Activated CD4-positive, alpha-beta T cell treated with anti-CD3 and anti-CD28 coated beads, Interleukin-2, amount 10 ng/mL, durations not matched to agents 24 days and 14 days (primary cell): ENCODE measurements at places on chromosomes 1 and 21.

- no peak for DNase-seq
Observed at GRCh38 chr1:166840309-166841274, 1.3 kb downstream of the POGK start.

DNA sequence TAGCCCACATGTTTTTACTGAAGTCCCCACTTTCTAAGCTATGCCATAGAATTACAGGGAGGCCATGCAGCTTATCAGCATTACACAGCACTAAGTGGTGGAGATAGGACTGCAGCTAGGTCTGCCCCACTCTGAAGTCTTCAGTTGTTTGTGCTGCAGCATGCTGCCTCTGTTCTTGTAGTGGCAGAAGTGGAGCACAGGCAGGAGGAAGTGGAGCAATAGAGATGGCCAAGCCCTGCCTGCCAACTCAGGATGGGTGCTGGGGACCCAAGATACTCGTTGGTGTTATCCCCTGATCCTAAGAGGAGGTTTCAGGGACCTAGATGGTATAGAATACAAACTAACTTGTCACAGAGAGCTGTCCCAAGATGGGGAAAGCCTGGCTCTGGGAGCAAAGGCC lies 12.9 kb downstream of the MRPL37 start:
- no peak for DNase-seq

DNA sequence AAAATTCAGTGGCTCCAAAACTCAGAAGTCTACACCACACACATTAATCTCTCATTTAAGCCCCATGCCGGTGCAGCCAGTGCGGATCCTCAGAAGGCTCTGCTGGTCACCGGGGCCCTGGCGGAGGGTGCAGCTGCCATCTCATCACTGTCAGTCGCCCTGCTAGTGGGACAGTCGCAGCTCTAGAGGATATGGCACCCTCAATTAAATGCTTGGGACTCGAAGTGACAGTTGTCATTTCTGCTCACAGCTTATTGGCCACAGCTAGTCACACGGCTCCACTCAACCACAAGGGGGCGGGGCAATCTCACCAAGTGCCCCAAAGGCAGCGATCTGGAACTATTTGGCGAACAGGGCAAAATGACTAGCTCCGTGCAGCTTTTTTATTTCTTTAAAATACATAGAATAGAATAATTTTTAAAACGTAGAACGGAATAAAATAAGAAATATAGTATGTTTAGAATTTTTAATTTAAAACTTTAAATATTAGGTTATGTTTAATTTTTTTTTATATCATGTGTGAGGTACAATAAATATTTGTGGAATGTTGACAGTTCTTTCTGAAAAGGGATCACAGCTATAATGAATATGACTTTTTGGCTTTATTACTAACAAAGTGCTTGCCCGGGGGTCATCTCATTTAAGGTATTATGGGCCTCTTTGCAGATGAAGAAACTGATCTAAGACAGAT lies 8.0 kb upstream of the MAN1C1 start:
- DNase-seq: peak; percentile 95

- no peak for DNase-seq
Observed at GRCh38 chr1:112889052-112889768, 66.8 kb downstream of the SLC16A1 start.
